ENCODE measurements at places on chromosomes 6 and 20.
A peak's percentile ranks its signal among the peaks of the same experiment; 100 is the strongest.

DNA sequence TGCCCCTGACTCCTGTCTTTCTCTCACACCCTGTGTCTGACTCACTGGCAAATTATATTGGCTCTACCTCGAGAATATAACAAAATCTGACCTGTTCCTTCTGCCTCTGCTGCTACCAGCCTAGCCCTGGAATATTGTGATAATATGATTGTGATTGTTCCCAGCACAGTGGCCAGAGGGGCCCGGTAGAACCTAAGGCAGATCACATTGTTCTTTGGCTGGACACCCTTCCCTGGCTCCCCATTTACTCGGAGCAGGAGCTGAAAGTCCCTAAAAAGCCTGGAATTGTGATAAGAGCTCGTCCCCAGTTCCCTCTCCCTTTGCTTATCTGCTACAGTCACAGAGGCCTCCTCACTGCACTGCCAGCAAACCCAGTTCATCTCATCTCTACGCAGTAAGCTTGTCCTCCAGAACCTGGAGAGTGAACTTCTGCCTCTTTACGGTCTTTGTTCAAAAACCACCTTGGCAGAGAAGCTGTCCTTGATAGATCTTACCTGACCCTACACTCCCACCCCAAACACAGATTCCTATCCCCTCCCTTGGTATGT is 21.8 kb downstream of the SERPINB6 start:
- no peak for DNase-seq

GRCh38 chr6:56953597-56954402 is 1.1 kb upstream of the BEND6 start:
- DNase-seq, result no peak

DNA sequence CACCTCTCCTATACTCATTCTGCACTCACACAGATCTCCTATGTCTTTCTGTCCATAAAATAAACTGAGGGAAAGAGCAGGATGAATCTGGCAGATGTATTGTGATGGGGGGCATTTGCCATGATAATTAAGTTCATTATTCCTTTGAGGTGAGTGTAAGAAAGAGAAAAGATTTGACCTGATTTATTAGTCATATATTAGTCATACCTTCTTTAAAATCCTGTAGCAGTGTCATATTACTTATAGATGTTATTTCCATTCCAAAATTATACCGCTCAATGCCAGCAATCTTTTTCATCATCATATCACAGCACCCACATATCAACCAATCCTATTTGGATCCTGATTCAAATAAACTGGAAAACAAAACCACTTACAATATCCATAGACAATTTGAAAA is 733.3 kb upstream of the SLC35B3 start:
- no peak for DNase-seq

DNA sequence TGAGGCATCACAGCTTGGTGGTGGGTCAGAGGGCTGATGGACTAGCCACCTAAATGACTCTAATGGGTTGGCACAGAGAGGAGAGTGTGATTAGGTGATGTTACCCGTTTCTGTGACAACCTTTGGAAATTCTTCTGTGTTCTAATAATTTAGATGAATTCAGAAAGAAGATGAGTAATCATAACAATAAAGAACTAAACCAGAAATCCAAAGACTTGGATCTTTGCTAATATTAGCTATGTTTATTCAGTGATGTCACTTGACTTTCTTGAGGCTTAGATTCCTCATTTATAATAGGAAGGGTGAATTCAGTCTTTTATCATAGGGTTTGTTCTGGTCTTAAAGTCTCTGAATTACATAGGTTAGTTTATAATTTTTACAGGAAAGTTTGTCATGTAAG is 19.9 kb downstream of the CRYBG1 start:
- no peak for DNase-seq

DNA sequence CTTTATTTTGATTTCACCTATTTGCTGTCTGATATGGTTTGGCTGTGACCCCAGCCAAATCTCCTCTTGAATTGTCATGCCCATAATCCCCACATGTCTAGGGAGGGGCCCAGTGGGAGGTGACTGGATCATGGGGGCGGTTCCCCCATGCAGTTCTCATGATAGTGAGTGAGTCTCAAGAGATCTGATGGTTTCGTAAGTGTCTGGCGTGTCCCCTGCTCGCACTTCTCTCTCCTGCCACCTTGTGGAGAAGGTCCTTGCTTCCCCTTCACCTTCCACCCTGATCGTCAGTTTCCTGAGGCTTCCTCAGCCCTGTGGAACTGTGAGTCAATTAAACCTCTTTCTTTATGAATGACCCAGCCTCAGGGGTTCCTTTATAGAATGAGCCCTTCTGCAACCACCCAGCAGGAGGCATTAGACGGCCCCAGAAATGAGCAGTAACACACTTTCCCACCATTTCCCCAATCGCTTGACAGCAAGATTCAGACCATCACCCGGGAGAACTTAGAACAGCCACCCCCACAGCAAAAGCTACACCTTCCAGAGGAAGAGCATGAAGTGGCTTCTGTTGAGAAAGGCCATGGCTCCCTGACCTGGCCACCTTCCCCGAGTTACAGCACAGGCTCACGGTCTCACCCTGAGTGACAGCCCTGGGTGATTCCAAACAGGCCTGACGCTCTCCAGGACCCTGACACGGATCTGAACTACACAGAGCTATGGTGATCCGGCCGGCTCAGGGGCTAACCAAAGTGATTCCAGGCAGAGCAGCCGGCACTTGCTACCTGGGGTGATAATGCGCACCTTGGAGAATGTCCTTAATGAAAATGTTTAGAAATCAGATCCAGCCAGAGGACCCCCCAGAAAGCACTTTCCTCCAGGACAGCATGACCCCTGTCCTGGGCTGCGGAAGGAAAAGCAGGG is 131.2 kb upstream of the CDH4 start:
- DNase-seq, result peak; percentile 2

DNA sequence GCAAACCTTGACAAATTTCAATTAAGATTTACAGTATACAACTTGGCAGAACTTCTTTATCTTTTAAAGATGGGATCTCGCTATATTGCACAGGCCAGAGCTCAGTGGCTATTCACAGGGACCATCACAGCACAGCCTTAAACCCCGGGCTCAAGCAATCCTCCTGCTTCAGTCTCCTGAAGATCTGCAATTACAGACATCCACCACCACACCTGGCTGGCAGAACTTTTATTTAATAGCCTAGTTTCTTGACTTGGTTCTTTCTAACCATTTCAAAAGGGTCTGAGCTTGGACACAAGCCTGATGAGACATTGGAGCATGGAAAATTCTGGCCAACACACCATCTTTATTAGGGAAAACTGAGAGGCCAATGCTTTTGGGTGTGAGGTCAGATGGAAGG is 151.6 kb upstream of the KCNG1 start:
- DNase-seq, result no peak

DNA sequence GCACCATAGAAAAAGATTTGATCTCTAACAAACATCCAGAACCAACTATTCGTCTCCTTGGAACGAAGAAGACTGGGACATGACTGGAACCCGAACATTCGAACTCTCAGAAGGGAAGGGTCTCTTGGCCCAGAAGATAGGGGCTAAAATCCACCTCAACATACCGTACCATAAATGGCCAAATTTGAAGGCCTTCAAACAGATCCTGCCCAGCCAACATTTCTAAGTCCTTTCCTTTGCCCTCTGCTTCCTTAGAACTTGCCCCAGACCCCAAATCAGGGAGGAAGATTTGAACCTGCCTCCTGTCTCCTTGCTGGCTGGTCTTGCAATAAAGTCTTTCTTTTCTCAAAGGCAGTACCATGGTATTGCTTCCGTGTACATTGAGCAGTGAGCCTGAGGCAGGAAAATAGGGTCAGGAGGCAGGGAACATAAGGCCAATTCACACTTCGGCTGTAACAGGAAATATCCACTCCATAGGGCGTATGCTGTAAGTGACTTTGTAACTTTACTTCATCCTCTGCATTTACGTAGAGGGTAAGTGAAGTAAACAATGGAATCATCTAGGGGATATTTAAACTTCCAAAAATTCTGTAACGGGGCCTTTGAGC is 1.8 kb upstream of the PXDC1 start:
- DNase-seq, result no peak

DNA sequence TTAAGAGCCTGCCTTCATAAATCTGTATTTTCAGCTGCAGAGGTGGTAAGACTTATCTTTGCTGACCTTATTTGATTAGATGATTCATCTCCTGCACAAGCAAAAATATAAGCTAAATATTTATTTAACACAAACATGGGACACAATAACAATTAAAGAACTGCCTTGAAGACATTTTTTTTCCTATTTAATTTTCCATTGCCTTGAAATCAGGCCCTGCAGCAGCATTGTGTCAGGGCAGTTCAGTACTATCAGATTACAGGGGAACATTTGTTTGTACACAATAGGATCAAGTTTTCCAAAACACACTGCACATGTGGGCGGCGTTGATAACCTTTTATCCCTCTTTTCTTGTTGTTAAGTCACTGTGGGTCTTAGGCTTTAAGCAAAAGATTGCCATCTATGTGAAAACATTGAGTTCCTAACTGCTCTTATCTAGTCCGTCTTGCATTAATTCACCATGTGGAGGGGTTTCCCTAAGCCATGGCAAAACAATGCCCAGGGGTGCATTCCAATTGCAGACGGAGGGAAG is 7.4 kb downstream of the ADGRF5 start:
- no peak for DNase-seq

DNA sequence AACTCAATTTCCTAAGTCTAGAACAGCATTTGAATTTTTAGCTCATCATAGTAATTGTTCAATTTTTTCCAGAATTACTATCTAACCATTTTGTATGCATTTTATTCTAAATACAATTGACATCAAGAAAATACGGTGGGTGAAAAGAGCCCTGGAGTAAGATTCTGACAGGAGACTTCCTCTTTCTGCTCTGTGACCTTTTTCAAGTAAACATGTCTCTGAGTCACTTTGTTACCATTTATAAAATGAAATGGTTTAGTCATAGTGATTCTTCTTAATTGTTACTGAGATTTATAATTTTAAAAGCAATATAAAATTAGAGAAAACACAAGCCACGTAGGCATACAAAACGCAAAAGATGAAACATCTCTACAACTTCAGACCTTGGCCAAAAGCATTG is 80.2 kb downstream of the PLCB1 start:
- DNase-seq, result no peak

DNA sequence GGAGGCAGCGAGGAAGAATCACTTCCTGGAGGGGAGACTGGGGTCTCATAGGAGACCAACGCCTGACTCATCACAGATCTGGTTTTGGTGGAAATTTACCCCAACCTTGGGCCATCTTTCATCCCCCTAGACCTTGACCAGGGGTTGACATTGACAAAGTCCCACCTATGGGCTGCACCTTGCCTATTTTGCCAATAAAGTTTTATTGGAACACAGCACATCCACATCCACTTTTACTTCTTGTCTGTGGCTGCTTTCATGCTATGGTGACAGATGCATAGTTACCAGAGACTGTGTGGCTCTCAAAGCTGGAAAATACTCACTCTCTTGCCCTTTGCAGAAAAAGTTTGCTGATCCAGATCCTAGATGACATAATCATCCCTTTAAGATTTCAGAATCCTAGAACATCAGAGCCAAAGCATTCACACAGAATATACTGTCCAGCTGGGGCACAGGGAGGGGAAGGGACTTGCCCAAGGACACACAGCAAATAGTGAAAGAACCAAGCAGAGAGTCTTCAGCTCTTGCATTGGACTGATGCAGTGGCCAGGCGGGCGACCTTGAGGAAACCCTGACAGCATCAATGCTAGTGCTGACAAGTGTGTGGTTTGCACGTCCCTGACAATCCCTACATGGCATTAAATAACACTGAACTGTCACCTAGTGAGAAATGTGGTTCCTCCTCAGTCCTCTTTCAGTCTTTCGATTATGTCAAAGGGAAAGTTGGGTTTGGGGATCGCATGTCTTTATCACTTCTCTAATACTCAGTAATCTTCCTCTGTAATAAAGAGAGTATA is 41.2 kb downstream of the CD40 start:
- DNase-seq, result no peak

DNA sequence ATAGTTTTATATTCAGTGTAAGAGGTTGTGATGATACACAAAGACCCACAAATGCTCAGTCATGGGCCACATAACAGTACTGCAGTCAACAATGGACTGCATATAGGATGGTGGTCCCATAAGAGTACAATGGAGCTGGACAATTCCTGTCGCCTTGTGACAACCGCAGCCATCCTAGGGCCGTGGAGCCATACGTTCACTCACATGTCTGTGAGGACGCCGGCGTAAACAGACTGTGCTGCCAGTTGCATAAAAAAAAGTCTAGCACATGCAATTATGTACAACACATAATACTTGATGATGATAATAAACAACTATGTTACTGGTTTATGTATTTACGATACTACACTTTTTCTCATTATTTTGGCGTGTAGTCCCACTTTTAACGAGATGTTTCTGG is 30.9 kb downstream of the BFSP1 start:
- no peak for DNase-seq

- DNase-seq, result no peak
Observed at GRCh38 chr6:85362652-85363310, 87.1 kb upstream of the NT5E start.

GRCh38 chr6:157164972-157165371 is 158.3 kb downstream of the TMEM242 start:
- no peak for DNase-seq

DNA sequence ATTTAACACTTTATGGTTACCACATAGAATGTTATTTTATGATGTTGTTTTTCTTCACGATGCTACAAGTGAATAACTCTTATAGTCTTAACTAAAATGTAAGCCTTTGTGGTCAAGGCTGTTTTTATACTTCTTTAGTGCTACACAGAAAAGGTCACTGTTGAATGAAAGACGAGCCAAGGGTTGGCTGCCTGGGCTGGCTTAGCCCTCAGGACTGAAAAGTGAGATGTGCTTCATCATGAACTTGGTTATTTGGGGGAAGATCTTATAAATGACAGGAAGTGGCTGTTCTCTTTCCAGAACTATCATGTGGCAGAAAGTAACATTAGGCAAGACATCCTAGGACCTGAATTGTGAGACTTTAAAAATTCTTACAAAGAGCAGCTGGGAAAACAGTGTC is 404.0 kb downstream of the BTBD3 start:
- DNase-seq, result no peak

GRCh38 chr6:124887872-124888580 is 74.2 kb upstream of the RNF217 start:
- no peak for DNase-seq

Measured in activated T-helper 1 cell treated with anti-CD3 and anti-CD28 coated beads, Interleukin-12 subunit alpha, Interleukin-12 subunit beta, Interleukin-2, Interleukin-4 antibody, amounts not matched to agents 30 ng/mL and 10 ng/mL and 1 ng/mL, durations not matched to agents 14 hours and 24 hours and 36 hours (primary cell).